ENCODE measurements at places on chromosomes 3 and 15. TPM values are rescaled to one million over a fixed set of nuclear protein-coding genes. Genes with fewer than 3 reads are reported as not detected.

ADAMTSL3 gene
- total RNA-seq = not detected

CYP19A1 gene
- not detected for total RNA-seq

C15orf61 gene
- 5.0 TPM for total RNA-seq

PTH1R gene
- not detected for total RNA-seq

SCAMP5 gene
- 0.23 TPM for total RNA-seq

FOXB1 gene
- total RNA-seq = 0.86 TPM

CPNE9 gene
- total RNA-seq = not detected

ADAMTS9 gene
- total RNA-seq = not detected

C3orf85 gene
- not detected for total RNA-seq

ZBTB20 gene
- 15.1 TPM for total RNA-seq

SCN11A gene
- not detected for total RNA-seq

STRIT1 gene
- total RNA-seq = not detected

SH3GL3 gene
- total RNA-seq = not detected

FMN1 gene
- not detected for total RNA-seq

LSG1 gene
- 33.3 TPM for total RNA-seq

PRSS50 gene
- total RNA-seq = not detected

TMCO5A gene
- total RNA-seq = not detected

LIPH gene
- total RNA-seq = not detected

TTLL13 gene
- 0.20 TPM for total RNA-seq

CFAP161 gene
- total RNA-seq = not detected

NGLY1 gene
- 54.5 TPM for total RNA-seq

SLC22A13 gene
- total RNA-seq = 0.67 TPM

TICRR gene
- total RNA-seq = 17.3 TPM

ANKUB1 gene
- total RNA-seq = not detected

DNAH1 gene
- 27.1 TPM for total RNA-seq

FSTL1 gene
- total RNA-seq = 0.23 TPM

ISLR gene
- total RNA-seq = not detected

POPDC2 gene
- 3.7 TPM for total RNA-seq

ALPK3 gene
- total RNA-seq = 0.22 TPM

GOLGA8S gene
- 0.10 TPM for total RNA-seq

PLA2G4E gene
- total RNA-seq = not detected

GADL1 gene
- not detected for total RNA-seq

EEF1AKMT4 gene
- total RNA-seq = 4.3 TPM

MYO9A gene
- total RNA-seq = 19.1 TPM

Measured in activated naive CD4-positive, alpha-beta T cell treated with anti-CD3 and anti-CD28 coated beads, Interleukin-2, amount 10 ng/mL, durations not matched to agents 5 hours and 36 hours (primary cell).